T-cell (primary cell): ENCODE measurements at places on chromosomes 3 and 15. TPM values are rescaled to one million over a fixed set of nuclear protein-coding genes. Genes with fewer than 3 reads are reported as not detected.

- DNase-seq: no peak
Measured at GRCh38 chr3:41307065-41307464, 107.8 kb downstream of the CTNNB1 start.

- no peak for DNase-seq
Measured at GRCh38 chr3:176566757-176567156, 630.5 kb downstream of the TBL1XR1 start.

GRCh38 chr3:130014526-130014925 is 40.0 kb downstream of the TRH start:
- no peak for DNase-seq

GRCh38 chr3:60913474-60913873 is 337.8 kb downstream of the FHIT start:
- no peak for DNase-seq

DNA sequence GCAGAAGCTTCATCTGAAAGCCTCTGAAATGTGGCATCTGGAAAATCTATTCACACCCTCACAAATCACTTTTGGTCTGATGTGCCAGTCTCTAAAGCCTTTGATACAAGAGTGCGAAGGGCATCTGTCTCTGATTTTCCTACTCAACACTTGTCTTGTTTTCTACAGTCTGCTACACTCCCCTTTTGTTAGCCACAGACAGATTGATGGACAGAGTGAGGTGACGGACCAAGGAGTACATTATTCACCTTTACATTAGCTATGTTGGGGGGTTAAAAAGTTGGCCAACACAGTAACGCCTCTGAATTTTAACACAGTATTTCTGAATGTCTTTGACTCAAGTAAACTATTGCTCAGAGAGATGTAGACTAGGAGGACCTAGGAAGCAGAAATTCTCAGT is 63.1 kb downstream of the TNIK start:
- no peak for DNase-seq

DNA sequence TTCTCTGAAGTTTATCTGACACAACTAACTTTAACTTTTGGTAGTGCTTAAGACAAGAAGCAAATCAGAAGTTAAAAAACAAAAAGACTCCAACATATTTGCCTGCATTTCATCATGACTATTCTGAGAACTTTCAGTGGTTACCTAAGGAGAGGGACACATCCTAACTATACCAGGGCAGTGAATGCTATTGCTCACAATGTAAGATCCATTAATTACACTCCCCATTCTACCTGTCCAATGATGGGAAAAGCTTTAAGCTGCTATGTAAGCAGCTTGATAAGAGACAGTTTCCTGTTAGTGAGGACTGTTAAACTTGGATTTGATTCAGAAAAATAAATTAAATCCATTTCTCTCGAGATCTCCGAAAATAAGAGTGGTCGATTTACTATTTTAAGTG is 37.5 kb downstream of the SERPINI1 start:
- DNase-seq: no peak

GRCh38 chr3:52053307-52054304 is 2.8 kb downstream of the DUSP7 start:
- DNase-seq: no peak

GRCh38 chr15:35080226-35080625 is 4.9 kb downstream of the NANOGP8 start:
- DNase-seq: no peak

GRCh38 chr15:77430652-77431051 is 10.0 kb downstream of the HMG20A start:
- no peak for DNase-seq

DNA sequence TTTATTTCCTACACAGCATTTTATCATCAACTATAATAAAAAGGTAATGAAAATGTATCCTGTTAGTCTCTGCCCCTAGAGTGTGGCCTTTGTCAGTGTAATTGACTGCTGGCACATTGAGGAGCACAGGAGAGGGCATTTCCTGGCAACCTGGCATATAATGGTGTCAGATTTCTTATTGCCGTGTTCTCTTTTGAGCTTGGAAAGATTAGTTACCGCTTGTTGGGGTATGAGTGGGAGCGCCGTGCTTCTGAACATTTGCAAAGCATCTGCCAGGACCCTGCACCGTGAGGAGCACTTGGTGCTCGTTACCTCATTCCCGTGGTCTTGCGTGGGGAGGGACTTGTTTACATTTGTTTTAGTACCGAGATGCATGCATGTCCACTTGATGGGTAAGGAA is 124.4 kb downstream of the PTPRG start:
- no peak for DNase-seq

GRCh38 chr15:101024073-101024695 is 105.0 kb downstream of the LRRK1 start:
- no peak for DNase-seq

- no peak for DNase-seq
Measured at GRCh38 chr3:119318876-119319275, 24.7 kb downstream of the ARHGAP31 start.

Gene MEGF11
- total RNA-seq: not detected

Gene MAGEL2
- not detected for total RNA-seq

Gene TMOD2
- total RNA-seq: 11.2 TPM

Gene MYO9A
- total RNA-seq: 38.2 TPM

Gene CA12
- not detected for total RNA-seq

Gene SCN11A
- 0.08 TPM for total RNA-seq

Gene KCNMB2
- total RNA-seq: not detected
